ENCODE measurements at places on chromosomes 1 and 21. TPM values are rescaled to one million over a fixed set of nuclear protein-coding genes. Genes with fewer than 3 reads are reported as not detected.

DNA sequence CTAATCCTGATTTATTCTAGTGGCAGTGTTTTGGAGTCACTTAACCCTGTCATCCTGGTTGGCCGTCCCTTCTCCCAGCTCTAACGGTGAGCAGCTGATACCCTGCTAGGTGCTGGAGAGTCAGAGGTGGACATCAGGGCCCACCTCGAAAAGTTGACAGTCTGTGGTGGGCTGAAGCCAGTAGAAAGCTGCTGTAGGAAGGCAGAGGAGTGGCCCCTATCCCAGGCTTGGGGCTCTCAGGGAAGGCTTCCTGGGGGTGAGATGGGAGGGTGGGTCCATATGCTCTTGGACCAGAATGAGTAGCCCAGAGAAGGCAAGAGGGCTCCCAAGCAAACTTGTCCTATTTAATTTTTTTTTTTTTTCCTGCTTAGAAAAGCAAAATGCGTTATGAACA is 475 bp upstream of the RPL5 start:
- no peak for DNase-seq

ELF3 gene
- 79.7 TPM for polyA plus RNA-seq

- no peak for DNase-seq
Observed at GRCh38 chr1:204321665-204322064, 38.1 kb downstream of the PLEKHA6 start.

DNA sequence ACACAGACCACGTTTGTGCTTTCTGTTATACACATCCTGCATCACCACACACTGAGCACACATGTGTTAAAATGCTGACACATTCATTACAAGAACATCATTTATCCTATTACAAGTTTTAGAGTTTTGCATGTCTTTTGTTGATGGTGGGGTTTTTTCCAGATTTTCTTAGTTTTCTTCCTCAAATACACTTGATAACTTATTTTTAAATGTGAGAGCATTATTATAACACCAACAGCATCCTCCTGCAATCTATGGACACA is 67.3 kb downstream of the TGFBR3 start:
- no peak for DNase-seq

VANGL1 gene
- polyA plus RNA-seq, result 16.2 TPM

DNA sequence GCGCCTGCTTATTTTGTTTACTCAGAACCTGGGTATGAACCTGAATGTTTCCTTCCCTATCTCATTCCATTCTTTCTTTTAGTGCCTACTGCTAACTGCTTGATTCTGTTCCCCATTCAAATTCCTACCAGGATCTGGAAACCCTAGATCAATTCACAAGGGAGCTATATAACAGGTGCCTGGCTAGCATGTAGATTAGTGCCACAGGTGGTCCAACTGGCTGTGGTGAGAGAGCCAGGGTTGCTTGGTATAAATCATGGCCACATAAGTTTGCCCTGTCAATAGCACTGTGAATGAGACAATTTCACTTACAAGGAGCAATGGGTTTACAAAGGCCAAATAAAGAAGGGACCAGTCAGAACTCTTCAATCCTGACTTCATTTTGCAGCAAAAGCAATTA is 6.6 kb upstream of the PRPF38B start:
- no peak for DNase-seq

- no peak for DNase-seq
Observed at GRCh38 chr1:184836934-184837895, 82.6 kb upstream of the EDEM3 start.

- DNase-seq, result no peak
Observed at GRCh38 chr1:18919956-18920355, 17.6 kb upstream of the ALDH4A1 start.

MASP2 gene
- 2.7 TPM for polyA plus RNA-seq

RGS1 gene
- 8.0 TPM for polyA plus RNA-seq

GRCh38 chr1:108570128-108570527 is 10.2 kb downstream of the EEIG2 start:
- DNase-seq, result no peak
